ENCODE measurements at places on chromosomes 1 and 21.

GRCh38 chr1:25030012-25030411, 99.9 kb upstream of the RUNX3 start:
- DNase-seq, result no peak

GRCh38 chr1:181104790-181105133, 16.3 kb downstream of the IER5 start:
- no peak for DNase-seq

DNA sequence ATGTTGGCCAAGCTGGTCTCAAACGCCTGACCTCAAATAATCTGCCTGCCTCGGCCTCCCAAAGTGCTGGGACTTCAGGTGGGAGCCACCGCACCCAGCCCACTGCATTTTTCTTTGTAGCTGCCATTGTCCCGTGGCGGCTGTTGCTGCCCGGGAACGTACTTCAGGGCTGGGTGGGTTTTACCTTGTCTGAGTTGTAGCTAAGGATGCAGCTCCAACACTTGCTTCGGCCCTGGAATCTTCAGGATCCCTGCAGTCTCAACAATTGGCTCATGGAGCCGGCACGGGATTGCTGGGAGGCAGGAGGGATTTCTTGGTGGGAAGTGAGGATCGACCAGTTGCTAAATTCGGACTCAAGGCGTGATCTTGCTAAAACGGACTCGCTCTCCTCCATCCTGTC, 10.7 kb downstream of the TNFRSF8 start:
- no peak for DNase-seq

DNA sequence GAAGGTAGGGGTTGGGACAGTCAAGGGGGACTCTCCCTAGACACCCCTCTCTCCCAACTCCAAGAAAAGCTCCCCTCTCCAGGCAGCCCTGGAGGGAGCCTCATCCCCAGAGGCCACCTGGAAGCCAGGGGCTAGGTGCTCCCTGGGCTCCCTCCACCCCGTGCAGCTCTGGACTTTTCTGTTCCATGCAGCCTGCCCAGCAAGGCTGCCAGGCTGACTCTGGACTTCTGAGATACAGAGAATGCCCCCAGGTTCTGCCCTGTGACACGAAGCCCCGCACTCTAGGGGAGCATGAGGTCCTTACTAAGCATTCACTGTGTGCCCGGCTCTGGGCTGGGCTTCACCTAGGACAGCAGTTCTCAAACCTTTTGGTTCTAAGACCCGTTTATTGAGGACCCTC, 10.2 kb downstream of the SYT2 start:
- DNase-seq, result no peak

DNA sequence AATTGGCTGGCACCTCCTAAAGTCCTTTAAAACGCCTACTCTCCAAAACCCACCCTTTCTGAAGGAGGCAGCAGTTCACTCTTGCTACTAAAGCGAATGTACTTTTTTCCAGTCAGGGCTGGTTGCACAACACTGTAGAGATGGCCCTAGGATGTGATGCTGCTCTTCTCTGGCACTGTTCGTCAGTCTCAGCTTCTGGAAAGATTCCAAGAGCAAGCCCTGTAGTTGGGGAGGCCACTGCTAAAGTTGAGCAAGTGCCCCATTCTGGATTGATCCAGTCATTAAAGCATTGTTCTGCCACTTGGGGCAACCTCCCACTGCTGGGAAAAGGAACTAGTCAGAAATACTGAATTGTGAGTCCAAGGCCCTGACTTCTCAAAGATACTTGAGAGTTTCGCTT, 28.5 kb upstream of the KCNQ4 start:
- DNase-seq, result no peak

GRCh38 chr1:3061566-3061965, 7.4 kb upstream of the PRDM16 start:
- no peak for DNase-seq

DNA sequence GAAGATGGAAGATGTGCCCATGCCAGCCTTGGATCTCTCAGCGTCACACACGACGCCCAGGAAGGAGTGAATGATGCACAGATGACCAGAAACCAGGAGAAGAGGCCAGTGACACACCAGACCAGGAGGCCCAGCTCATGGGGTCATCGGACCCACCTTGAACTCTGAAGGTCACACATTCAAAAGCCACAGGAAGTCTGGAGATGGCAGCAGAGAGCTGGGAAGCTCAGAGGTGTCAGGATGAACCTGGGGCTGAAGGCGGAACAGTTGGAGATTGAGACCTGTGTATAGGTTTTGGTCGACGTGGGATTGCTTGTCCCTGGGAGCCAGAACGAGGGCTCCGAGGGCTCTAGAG, 43.6 kb downstream of the SLC19A1 start:
- DNase-seq, result no peak

- DNase-seq, result no peak
Observed at GRCh38 chr1:67464746-67465145, 34.5 kb upstream of the SERBP1 start.

GRCh38 chr1:47991187-47991586, 6.0 kb downstream of the TRABD2B start:
- DNase-seq, result peak; percentile 69

DNA sequence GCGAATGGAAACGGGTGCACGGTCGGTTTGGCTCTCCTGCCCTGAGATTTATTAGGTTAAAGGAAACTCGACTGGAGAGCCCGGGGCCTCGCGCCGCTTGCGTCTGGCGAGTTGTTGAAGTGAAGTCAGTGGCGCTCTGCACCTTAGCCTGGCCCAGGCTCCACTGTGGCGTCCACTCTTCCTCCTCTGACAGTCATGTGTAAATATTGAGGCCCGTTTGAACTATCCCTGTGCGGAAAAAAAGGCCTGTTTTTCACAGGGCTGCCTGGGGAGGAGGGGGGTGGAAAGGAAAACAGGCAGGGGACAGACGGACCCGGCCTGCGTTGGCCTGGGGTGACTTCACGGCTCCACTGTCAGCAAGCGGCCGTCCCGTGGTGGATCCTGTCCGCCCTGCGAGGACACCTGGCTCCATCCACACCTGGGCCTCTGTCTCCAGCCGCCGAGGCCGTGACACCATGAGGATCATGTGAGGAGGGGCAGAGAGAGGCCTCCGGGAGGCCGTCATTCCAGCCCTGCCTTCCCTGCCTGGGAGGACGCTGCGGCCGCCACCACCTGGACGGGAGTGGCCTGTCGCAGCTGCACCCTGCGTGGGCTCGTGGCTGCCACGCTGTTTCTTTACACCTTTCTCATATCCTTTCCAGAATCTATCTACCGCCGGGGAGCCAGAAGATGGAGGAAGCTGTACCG, 59.8 kb downstream of the FAAP20 start:
- no peak for DNase-seq

- DNase-seq, result no peak
Observed at GRCh38 chr1:107919953-107920352, 45.0 kb downstream of the VAV3 start.

- no peak for DNase-seq
Observed at GRCh38 chr1:236663934-236664333, 22.4 kb upstream of the ACTN2 start.

DNA sequence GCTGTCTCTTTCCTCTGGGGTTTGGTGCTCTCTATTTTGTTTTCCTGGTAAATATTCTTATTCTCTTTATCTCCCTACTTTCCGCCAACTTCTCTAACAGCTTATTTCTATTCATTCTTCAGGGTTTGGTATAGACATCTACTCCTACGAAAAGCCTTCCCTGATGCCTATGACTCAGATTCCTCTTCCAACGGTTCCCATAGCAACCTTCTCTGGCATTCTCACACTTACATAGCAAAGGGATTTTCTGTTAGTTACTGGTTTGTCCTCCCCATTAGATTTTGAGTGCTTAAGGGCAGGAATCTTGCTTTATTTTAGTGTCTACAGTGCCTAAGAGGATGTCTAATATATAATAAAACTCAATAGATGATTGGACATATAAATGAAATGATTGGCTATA, 407.6 kb upstream of the DEPDC1 start:
- DNase-seq, result peak; percentile 30

- no peak for DNase-seq
Observed at GRCh38 chr1:82578086-82578726, 777.5 kb downstream of the ADGRL2 start.
